ENCODE measurements at places on chromosomes 2 and 18. TPM values are rescaled to one million over a fixed set of nuclear protein-coding genes. Genes with fewer than 3 reads are reported as not detected.

Gene STK39
- 18.2 TPM for polyA plus RNA-seq

Gene CFAP65
- not detected for polyA plus RNA-seq

Gene RESP18
- not detected for polyA plus RNA-seq

Gene CD207
- polyA plus RNA-seq, result 0.04 TPM

Gene TMEM200C
- 3.4 TPM for polyA plus RNA-seq

Gene PKDCC
- polyA plus RNA-seq, result 84.2 TPM

Gene UGT1A10
- not detected for polyA plus RNA-seq

DNA sequence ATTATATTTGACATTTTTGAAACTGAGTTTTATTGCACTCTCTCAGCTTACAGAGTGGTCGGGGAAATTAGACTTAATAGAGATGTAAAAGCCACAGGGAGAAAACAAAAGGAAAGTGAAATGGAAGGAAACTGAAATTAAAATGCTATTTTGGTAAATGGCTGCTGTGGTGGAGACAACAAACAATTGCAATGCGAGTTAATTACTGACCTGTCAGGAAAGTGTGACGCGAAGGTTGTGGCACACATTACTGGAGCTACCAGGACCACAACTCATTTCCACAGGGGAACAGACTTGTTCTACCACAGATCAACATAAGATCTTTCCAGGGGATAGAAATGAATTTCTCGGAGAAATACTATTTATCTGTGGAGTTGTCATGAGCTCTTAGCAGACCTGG, 19.5 kb downstream of the ARHGAP15 start:
- DNase-seq, result no peak

GRCh38 chr2:85741833-85742455, 11.8 kb upstream of the ATOH8 start:
- DNase-seq, result peak; percentile 68

GRCh38 chr2:16073471-16073870, 133.1 kb downstream of the MYCN start:
- DNase-seq, result no peak

- DNase-seq, result no peak
Observed at GRCh38 chr2:239014458-239015217, 166.8 kb downstream of the TWIST2 start.

- no peak for DNase-seq
Observed at GRCh38 chr2:47945046-47945781, 38.9 kb upstream of the FBXO11 start.

DNA sequence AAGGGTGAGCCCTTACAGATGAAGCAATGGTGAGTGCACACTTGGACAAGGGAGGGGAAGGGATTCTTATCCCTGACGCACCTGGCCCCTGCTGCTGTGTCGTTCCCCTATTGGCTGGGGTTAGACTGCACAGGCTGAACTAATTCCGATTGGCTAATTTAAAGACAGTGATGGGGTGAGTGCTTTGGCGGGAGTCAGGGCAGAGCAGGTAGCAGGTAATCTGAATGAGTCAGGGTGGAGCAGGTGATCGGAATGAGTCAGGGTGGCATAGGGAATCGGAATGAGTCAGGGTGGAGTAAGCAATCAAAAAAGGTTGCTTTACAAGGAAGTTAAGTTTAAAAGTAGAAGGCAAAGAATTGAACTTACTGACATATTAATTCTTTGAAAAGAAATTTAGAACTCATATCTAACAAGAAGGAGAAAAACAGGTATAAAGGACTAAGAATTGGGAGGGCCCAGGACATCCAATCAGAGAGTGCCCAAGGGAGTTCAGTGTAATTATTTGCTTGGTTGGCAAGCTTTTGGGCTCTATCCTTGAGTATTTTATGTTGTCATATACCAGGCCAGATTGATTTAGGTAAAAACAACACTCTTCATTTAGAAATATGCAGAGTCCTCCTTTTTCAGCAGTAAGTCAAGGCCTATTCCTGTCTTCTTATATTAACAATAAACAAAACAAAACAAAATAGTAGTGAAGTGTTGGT, 52.3 kb upstream of the RALBP1 start:
- DNase-seq, result no peak

DNA sequence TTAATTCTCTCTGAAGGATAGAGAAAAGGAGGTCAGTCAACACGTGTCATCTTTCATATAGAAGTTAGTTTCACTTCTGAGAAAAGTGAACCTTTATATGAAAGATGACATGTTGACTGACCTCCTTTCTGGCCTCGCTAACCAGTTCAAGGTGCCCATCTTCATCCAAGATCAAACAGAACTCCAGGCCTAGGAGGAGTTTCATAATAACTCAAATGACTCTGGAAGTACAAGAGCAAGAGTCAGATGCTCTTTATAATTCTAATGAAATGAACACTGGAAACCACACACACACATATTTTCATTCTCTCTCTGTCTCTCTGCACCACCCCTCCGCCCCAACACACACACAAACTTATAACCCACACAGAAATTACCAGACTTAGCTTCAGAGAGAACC, 16.3 kb downstream of the ANKRD44 start:
- no peak for DNase-seq

DNA sequence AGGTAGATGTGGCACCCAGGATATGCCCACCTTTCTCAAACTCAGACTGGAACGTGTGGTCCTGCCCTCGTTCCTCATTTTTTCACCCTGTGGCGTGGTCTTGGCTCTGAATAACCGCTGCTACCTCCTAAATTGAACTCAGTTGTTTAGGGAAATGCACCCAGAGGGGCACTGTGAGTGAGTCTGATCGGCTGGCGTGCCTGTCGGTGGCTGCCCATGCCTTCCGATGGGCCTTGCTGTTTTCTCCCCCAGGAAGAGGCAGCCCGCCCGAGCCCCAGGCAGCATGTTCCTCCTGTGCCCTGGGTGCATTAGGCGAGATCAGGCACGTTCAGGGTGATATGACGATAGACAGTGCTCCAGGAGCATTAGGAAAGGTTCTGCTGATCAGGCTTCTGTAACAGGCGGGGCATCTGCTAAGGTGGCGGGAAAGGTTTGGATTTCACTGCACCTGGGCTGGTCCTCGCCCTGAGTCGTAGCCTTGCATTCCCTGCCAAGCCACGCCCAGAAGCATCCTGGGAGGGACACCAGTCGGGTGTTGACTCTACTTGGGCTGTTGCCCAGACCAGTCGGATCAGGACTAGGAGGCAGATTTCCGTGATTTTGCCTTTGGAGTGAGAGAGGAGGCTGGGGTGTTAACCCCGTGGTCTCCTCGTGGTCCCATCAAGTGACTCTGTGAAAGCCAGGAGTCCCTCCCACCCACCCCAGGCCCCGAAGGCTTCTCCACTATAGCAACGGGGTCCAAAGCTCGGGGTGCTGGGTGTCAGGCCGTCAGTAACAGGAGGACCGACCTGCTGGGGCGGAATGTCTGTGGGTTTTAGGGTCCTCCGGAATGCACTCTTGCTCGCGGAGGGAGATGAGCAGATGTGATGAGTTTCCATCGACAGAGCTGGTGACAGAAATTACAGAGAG, 75.1 kb downstream of the SH3BP4 start:
- peak; percentile 66 for DNase-seq

- no peak for DNase-seq
Observed at GRCh38 chr2:223383315-223383714, 218.8 kb downstream of the SCG2 start.

GRCh38 chr2:174682007-174682577, 82.2 kb downstream of the CHRNA1 start:
- peak; percentile 54 for DNase-seq

DNA sequence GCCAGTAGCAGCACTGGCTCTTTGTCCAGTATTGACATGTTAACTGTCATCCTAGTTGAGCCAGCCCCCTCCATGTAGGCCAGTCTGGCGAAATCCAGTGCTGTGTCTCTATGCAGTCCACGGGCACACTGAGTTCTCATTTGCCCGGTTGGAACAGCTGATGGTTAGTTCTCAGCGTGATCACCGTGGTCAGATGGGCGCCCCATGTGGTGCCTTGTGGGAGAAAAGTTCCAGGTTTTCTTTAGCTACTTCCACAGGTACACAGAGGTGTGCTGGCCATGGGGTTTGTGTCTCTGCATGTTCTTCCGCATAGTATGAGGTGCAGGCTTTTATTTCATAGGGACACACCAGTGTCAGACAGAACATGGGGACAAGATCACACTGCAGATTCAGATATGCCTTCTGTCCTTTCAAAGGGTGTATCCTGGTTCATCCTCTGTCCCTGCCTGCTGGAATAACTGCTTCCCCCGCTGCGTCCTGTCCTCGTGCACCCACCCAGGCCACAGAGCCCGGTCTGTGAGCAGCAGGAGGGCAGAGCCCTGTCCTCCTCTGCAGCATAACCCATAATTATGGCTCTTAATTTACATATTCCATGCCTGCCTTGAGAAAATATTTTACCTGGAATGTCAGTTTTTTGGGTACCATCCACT, 334.1 kb downstream of the GBX2 start:
- DNase-seq, result no peak

DNA sequence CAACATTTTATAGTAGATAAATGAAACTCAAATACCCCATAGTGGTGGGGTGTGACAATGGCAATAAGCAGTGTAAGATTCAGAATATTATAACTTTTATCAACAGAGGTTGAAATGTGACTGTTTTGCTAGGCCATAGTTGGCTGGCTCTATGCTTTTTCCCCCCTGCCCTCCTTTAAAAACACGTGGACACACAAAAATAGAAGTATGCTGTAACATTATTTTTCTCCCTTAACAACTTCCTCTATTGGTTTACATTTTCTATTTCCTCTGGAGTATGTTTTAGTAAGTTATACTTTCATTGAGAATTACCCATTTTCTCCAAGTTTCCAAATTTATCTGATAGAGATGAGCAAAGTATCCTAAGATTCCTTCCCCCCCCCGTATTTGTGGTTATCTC, 31.1 kb downstream of the NDUFAF7 start:
- DNase-seq, result no peak

- DNase-seq, result no peak
Observed at GRCh38 chr2:2587354-2587753, 256.3 kb upstream of the MYT1L start.

DNA sequence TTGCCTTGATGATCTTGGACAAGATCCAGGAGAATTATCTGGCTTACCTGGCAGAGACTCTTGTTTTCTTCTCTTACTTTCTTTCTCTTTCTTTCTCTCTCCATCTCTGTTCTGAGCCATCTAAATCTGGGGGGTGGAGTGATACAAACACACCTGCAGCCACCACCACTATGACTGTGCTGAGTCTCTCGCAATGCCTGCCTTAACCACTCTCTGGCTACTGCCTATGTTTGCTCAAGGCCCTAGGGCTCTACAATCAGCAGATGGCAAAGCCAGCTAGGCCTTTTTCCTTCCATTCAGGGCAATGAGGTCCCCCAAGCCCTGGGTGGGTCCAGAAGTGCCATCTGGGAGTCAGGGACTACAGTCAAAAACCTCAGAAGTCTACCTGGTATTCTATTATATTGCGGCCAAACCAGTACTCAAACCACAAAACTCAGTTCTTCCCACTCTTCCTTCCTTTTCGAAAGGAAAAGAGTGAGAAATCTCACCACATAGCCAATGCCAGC, 978.9 kb upstream of the NXPH2 start:
- no peak for DNase-seq

- no peak for DNase-seq
Observed at GRCh38 chr2:197176522-197176921, 134.1 kb downstream of the ANKRD44 start.

DNA sequence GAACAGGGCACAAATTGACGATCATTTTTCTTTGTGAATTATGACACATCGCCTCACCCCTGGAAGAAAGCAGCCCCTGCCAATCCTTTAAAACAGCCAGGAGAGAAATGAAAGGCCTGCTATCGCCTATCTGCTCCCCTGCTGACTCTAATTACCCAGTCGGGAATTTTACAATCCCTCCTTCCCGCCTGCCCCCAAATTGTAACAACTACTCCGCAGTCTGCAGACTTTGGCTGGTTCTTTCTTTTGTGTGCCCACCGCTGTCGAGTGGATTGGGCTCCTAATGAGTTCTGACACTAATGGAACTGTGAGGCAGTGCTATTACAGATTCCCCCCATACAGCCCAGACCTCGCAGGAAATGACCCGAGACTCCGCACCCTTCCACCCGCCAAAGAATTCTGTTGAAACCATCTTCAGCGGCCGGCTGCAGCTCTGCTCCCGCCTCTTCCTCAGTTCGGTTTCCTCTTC, 281.2 kb upstream of the PARD3B start:
- no peak for DNase-seq

GRCh38 chr2:182444806-182445205, 18.0 kb upstream of the PDE1A start:
- DNase-seq, result no peak

GRCh38 chr2:22276696-22277095, 1108.3 kb upstream of the KLHL29 start:
- no peak for DNase-seq

- DNase-seq, result no peak
Observed at GRCh38 chr2:162458240-162458639, 114.3 kb downstream of the GCA start.
